Naive thymus-derived CD4-positive, alpha-beta T cell (primary cell): ENCODE measurements at places on chromosomes 12 and 14.

DNA sequence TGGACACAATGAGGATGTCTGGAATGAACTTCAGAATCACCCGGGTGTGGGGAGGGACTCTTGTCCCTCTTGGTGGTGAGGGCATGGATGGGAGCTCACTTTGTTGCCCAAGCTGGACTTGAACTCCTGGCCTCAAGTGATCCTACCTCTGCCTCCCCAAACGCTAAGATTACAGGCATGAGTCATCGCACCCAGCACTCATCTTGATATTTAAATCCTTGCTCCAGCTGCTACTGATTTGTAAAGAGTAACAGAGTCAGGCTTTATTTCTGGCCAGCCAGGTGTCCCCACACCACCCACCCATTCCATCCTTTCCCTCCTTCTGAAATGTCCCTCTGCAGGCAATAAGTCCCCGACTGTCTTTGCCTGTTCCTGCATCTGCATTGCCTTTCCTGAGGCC lies 4.9 kb downstream of the DDX54 start:
- DNase-seq: no peak

GRCh38 chr12:59904874-59905521 lies 309.2 kb downstream of the SLC16A7 start:
- no peak for DNase-seq

DNA sequence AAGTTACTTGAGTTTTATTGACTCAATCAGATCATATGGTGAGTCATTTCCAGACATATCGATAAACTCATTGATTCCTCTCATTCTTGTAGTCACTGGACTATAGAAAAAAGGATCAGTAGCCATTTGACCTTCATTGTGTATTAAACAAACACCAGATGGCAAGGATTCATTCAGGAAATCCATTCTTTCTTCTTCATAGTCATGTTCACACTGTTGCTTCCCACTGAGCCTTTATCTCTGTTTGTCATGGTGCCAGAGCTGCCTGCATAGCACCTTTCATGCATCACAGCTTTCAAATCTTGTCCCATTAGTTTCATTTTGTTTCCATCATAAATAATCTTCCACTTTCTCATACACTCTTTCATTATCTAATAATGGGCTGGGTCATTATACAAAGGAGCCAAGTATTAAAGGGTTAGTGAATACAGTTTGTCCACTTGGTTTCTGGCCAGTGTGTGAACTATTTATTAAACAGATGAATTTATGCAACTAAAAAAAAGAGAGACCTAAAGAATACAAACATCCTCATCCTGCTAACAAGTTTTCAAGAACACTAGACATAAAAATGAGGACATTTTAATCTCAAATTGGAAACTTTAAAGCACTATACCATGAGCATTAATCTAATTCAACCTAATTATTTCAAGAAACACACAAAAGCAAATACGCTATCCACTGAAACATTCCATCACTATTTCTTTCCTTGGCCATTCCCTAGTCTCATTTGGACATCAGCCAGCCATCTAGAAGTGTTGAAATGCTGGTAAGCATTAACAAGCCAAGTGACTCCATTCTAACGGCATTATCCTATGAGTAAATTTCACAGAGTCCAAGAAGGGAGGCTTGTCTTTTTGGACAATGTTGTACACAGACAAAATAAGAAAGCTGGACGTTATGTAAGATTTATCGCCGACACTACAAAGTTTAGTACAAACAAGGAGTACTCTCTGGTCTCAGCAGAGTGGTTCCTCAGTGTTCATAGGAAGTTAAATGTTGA lies 476.5 kb downstream of the FOXG1 start:
- DNase-seq: no peak

DNA sequence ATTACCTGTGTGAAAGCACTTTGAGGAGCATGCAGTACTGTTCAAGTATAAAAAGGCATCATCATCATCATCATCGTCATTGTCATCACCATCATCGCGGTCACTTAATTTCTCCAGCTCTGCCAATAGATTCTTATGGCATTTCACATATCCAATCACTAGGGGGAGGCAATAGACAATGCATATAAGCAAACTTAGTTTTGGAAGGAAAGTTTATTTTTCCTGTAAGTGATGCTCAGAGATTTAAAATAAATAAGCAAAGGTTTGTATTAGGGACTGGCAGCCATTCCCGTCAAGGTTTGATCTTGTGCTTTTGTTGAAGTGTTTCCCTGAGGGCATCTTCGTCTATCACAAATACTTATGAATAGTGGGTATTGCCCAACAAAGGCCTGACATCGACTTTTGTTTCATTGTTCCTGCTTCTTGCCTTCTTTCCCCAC lies 127.4 kb downstream of the KTN1 start:
- DNase-seq: no peak

GRCh38 chr14:98914942-98915341 lies 357.1 kb downstream of the BCL11B start:
- no peak for DNase-seq

- DNase-seq: no peak
Measured at GRCh38 chr12:2832550-2833127, 2.2 kb downstream of the NRIP2 start.

GRCh38 chr12:82537436-82537835 lies 149.3 kb upstream of the TMTC2 start:
- DNase-seq: no peak

DNA sequence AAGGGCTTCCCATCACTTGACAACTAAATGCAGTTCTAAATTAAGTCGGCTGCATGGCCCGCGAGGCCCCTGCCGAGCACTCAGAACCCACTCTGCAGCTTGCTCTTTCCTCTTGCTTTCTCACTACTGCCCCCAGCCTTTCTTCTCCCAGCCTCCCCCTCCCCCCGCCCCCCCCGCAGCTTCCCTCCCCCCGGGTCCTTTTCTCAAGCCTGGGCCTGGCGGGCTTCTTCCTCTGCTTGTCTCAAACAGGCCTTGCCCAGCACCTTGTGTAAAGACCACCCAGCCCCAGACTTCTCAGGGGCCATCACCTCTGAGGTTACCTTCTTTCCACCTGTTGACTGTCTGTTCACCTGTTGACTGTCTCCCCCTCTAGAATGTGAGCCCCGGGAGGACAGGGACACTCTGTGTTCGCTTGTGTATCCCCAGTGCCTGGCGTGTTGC lies 1.1 kb downstream of the CYP46A1 start:
- DNase-seq: no peak

- no peak for DNase-seq
Measured at GRCh38 chr14:35495278-35495677, 38.7 kb upstream of the INSM2 start.

DNA sequence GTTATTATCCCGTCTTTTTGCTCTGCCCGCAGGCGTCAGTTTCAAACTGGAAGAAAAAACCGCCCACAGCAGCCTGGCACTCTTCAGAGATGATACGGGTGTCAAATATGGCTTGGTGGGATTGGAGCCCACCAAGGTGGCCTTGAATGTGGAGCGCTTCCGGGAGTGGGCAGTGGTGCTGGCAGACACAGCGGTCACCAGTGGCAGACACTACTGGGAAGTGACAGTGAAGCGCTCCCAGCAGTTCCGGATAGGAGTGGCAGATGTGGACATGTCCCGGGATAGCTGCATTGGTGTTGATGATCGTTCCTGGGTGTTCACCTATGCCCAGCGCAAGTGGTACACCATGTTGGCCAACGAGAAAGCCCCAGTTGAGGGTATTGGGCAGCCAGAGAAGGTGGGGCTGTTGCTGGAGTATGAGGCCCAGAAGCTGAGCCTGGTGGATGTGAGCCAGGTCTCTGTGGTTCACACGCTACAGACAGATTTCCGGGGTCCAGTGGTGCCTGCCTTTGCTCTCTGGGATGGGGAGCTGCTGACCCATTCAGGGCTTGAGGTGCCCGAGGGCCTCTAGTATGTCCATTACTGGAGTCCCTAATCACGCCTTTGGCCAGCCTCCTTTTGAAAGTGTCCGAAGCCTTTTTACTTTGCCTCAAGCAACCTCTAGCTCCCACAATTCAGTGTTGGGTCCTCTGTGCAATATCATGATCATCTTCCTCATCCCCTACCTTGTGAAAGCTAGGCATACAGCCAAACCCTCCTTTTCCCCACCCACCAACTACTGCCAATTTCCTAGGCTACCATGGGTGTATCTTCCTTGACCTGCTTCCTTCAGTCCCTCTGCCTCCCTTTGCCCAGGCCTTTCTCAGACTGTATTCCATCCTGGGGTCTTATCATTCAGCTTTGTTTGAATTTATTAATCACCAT lies 891 bp downstream of the SPRYD4 start:
- DNase-seq: no peak

DNA sequence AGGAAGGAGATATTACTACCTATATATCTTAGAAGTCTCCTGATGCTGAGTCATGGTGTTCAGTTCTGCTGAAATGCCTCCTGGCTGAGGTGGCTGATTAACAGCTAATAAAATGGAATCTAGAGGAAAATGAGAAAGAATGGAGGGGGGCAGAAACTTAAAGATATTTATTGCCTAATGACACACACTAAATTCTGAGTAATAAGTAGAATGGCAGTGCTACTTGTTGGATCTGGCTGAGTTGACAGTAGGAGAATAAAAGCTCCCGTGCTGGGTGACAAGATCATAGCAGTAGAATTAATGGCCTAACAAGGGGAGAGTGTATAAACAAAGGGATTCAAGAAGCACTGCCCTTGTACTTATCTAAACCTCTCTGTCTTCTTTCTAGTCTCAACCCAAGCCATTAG lies 137.5 kb downstream of the CNTN1 start:
- no peak for DNase-seq

DNA sequence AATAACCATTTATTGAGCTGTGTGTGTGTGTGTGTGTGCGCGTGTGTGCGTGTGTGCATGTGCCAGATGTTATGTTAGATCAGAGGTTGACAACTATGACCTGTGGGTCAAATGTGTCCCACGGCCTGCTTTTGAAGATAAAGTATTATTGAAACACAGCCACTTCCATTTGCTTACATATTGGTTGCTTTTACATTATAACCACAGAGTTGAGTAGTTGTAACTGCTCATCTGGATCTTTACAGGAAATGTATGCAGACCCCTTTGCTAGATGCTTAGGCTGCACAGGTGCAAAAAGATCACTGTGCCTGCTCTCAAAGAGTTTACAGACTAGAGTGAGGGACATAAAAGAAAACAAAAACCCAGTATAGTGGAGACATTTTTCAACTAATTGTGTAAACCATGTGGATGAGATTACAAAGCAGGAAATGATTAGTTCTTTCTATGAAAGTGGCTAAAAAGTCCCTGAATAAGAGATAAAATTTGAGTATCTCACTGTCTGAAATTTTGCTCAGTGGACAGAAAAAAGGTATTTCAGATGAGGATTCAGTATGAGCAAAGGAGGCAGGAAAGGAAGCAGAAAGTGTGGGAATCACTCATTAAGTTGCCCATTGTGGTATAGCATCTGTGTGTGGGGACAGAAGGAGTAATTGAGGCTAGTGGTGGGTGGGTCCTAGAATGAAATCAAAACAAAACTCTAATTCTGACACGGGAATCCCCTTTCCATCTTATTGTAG lies 188.4 kb downstream of the PAH start:
- no peak for DNase-seq

- no peak for DNase-seq
Measured at GRCh38 chr14:59041308-59041707, 147.2 kb upstream of the DAAM1 start.

DNA sequence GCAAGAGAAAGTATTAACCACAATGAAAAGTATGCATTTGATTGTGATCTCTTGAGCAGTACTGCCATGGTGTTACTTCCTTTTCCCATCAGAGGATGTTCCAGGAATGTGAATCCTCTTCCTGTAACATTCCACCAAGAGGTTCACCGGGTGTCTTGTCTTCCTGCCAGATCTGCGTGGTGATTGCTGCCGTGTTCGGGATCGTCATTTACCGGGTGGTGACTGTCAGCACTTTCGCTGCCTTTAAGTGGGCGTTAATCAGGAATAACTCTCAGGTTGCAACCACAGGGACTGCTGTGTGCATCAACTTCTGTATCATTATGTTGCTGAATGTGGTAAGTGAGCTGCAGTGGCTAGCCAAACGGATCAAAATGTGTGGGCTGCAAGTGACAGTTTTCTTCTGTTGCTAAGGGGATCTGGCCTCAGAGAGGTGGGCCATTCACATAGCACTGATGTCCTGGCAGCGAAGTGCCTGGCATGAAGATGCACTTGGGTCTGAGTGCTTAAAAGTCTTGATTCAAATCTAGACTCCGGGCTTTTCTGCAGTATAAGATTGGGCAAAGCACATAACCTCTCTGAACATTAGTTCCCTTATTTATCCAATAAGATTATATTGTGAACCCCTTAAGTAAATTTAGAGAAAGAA lies 123.4 kb downstream of the SLC5A8 start:
- DNase-seq: no peak

DNA sequence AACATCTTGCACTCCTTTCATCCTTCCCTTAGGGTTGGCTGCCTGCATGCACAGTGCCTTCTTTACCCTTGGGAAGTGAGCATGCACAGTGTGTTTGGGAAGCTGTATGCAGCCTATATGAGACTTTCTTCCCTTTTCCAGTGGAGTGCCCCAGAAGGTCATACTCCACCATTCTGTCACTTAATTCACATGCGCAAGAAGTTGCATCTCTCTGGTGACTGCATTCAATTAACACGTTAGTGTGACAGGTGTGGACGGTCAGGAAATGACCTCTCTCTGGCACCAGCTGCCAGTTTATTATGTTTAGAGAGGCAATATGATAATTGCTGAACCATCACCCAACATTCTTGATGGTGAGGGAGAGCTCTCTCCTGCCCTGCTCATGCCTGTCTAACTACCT lies 770.0 kb downstream of the FLRT2 start:
- DNase-seq: no peak

DNA sequence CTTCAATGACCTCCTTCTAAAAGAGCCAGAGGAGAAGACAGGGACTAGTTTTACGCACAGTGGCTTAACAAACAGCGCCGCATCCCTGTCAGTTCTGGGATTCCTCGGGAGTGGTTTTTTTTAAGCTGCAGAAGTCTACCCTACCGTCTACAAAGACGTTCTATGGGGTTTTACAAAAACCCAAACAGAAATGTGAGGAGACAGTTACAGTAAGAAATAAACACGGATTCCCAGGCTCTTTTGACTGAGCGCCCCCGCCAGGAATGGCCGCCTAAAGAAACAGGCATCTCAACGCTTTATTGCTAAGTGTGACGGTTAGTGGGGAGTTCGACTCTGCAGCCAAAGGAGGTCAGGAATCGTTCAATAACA lies 484 bp downstream of the ALKBH1 start:
- no peak for DNase-seq

DNA sequence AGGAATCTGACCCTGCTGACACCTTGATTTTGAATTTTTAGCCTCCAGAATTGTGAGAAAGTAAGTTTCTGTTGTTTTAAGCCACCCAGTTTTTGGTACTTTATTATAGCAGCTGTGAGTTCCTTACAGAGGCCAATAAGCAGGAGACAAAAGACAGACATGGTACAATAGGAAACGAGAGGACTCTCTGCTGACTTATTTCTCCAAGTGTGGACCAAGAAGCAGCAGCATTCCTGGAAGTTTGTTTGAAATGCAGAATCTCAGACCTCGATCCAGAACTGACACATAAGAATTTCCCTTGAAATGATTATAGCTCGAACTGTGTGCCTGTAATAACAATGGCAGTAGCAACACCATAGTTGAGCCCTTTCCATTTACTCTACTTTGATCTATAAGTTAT lies 31.9 kb upstream of the LUM start:
- no peak for DNase-seq

DNA sequence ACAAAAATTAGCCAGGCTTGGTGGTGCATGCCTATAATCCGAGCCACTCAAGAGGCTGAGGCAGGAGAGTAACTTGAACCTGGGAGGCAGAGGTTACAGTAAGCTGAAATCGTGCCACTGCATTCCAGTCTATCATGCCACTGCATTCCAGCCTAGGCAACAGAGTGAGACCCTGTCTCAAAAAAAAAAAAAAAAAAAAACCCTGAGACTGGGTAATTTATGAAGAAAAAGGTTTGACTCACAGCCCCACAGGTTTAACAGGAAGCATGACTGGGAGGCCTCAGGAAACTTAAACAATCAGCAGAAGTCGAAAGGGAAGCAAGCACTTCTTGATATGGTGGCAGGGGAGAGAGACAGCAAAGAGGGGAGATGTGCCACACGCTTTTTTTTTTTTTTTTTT lies 123.2 kb downstream of the GXYLT1 start:
- no peak for DNase-seq
